ENCODE measurements at places on chromosomes 5 and 9.

DNA sequence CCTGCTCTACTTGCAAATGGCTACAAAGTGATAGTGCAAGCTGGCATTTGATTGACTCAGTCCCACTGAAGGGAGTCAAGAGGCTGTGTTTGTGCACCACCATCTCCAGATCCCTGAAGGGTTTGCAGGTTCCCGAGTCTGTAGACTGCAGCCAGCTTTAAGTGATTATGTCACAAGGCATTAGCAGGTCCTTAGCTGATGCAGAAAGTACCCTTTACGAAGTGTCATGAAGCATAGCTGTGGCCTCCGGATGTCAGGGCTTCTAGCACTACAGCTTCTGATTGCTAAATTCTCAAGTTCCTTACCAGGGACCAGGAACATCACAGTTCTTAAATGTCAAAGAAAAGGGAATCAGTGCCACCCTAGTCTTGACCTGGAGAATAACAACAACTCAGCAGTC lies 311.3 kb upstream of the TRPC7 start:
- no peak for DNase-seq

DNA sequence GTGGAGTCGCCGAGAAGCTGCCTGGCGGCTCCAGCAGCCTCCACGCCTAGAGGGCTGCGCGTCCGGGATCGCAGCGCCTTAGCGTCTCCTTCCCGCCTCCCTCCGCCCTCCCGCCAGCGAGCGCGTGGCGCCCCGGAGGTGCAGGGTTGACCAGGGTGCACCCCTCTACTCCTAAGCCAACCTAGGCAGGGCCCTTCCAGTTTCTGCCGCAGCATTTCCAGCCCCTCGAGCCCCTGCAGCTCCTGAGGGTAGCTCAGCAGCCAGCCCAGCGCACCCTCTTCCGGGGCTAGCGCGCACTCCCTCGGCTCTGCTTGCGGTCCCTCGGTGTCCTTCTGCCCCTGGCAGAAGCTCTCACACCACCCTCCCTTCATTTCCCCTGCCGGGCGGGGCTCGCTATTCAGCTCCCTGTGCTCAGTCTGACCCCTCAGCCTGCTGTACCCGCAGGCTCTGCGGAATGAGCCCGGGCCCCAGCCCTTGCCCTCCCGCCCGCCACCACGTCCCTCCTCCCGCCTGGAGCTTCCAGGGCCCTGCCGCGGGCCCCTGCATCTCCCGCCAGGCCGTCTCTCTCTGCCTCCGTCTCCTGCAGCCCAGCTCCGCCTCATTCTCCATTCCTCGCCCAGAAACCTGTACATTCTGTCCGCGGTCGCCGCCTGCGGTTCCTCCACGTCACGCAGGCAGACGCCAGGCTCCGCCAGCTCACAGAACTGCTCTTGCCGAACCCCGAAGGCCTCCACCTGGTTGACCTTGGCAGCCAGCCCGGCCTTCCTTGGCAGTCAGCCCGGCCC lies 61.8 kb downstream of the SPATA31C2 start:
- peak; percentile 62 for DNase-seq

- no peak for DNase-seq
These were observed 11.4 kb downstream of the CHD1 start for GRCh38 chr5:98917433-98917832.

- peak; percentile 19 for DNase-seq
These were observed 191.9 kb upstream of the SEMA6A start for GRCh38 chr5:116766470-116766947.

GRCh38 chr5:154997746-154998145 lies 15.8 kb upstream of the KIF4B start:
- DNase-seq, result no peak

- DNase-seq, result peak; percentile 31
These were observed 24.8 kb upstream of the IL6ST start for GRCh38 chr5:56019306-56020272.

- DNase-seq, result no peak
These were observed 51.1 kb upstream of the FANCC start for GRCh38 chr9:95368377-95369160.

GRCh38 chr5:10489810-10490426 lies 48.2 kb downstream of the ROPN1L start:
- peak; percentile 76 for DNase-seq

DNA sequence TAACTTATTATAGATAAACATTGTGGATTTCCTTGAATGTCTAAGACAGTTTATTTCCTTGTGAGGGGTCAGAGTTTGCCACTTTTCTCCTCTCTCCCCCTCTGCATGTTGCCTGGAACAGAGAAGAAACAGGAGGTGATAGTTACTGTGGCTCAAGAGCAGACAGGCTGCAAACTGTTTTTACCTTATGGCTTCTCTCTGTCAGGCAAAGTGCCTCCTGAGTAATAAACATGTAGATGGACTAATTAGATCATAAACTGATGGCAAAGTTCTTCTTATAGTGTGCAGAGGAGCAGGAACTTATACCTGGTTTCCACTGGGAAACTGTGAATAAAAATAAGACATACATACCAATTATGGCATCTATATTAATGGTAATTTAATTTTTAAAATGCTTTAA lies 133.1 kb upstream of the CDH12 start:
- no peak for DNase-seq

DNA sequence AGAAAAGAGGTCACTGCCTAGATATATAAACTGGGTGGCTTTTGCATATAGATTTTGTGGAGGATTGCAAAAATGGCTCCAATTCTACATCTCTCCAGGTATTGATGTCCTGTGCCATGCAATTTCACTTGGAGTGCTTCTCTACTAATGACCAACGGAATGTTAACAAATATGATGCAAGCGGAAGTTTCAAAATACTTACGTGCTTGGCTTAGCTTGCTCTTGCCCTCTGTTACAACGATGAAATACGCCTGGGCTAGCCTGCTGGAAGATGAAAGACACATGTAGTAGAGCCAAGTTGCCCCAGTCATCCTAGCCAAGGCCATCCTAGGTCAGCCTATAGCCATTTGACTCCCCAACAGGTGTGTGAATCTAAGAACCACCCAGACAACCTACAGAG lies 3.6 kb upstream of the POC5 start:
- DNase-seq, result peak; percentile 33

- DNase-seq, result peak; percentile 8
These were observed 64.9 kb downstream of the DOCK2 start for GRCh38 chr5:169701910-169702451.

GRCh38 chr5:179413086-179413690 lies 67.9 kb upstream of the ADAMTS2 start:
- DNase-seq, result no peak

GRCh38 chr5:117889596-117889995 lies 1098.8 kb downstream of the DTWD2 start:
- DNase-seq, result peak; percentile 50

- no peak for DNase-seq
These were observed 200.2 kb downstream of the SPATA31D1 start for GRCh38 chr9:82188817-82189216.

GRCh38 chr5:160843240-160843639 lies 8.8 kb downstream of the ATP10B start:
- DNase-seq, result peak; percentile 8

DNA sequence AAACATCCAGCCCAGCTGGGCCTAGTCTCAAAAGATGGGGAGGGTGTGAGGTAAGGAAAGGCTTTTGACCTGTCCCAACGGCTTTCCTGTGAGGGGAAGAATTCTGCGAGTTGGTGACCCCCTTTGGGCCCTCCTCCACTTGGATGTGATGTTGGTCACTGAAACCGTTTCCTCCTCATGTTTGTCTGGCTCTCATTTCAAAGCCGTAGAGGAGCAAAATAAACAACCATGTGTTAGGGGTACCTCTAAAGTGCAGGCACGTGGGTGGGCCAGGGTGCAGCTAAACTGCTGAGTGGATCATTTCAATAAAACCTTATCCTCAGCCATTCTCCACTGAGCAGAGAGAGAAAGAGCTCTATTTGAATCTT lies 84.3 kb upstream of the MELK start:
- DNase-seq, result no peak

- DNase-seq, result peak; percentile 2
These were observed 423.6 kb downstream of the IRX1 start for GRCh38 chr5:4019009-4019769.

DNA sequence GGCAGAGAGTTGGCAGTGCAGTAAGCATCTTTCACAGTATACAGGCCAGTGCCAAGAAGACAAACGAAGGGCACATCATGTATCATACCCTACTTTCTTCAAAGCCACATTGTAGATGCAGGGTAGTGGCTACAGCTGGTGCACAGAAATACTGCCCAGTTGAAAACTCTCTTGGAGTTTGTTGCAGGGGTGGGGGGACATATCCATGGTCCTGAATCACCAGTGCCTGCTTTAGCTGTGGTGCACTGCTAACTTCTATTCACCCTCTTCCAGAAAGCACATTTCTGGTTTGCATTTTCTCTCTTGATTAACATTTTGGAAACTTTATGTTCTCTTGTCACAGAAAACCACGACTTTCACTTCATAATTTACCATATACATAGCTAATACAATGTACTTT lies 196.6 kb downstream of the PAPPA start:
- no peak for DNase-seq

GRCh38 chr5:134840811-134841210 lies 5.0 kb upstream of the C5orf24 start:
- DNase-seq, result no peak

- DNase-seq, result no peak
These were observed 362.0 kb upstream of the CDH10 start for GRCh38 chr5:25006734-25007133.

DNA sequence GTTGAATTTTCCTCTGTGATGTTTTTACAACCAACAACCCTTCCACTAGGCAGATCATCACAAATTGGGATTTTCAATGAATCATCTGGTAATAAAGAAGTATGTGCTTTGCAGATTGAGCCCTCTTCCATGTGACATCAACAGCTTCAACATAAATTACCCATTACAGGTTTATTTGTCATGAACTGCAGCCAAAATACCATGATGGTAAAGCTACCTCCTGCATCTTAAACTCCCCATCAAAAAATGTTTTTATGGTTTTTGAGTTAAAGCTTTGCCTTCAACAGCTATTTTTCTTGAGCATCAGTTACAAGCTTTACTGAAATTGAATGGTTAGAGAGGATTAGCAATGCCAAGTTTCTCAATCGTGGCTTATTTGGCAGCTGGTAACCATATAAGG lies 211.4 kb upstream of the TUSC1 start:
- DNase-seq, result no peak

- no peak for DNase-seq
These were observed 266.0 kb upstream of the ZNF462 start for GRCh38 chr9:106596984-106597383.

DNA sequence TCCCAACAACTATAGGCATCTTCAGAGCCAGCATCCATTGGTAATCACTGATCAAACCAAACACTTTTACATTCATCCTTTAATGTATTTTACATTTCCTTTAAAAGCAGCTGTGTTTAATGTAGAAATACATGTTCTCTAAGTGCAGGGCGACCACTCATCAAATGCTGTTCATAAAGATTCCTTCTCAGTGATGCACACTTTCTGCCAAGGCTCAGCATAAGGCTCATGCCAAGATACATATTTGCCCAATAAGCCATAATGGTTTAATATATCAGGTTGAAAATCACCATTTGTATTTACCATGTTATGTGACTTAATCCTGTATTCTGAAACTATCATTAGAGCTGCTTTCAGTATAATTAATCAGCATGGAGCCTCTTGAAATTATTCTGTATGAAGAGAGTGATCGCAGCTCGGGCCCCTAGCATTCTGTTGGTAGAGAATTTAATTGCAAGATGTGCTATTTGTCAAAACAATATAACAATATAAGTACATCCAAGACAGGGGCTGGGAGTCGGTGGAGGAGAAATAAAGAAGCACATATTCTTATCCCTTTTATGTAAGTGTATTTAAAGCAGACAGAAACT lies 267.5 kb downstream of the EBF1 start:
- DNase-seq, result no peak

DNA sequence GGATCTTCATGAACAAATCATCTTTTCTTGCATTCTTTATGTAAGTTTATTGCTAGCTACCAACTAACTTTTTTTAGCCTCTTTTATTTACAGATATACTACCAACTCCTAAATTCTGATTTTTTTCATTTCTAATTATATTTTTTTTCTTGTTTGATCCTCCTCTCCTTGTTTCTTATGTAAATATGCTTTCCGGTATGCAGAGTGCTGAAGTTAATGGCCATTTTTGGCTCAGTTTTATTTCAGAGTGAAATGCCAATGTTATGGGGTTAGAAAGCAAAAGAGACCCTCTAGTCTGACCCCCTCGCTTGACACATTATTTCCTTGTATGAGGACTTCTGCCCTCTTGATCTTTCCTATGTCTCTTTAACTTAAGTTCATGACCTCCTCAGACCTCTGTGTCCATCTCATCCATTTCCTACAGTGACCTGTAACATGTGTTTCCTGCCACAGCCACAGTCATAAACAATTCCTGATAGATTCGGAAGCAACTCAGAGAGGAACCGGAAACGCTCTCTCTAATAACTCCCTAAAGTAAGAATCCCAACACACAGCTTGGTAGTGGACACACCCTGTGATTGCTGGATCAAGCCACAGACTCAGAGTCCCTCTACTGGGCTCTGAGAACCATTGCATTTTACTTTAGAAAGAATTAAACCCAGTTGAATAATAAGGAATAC lies 42.9 kb upstream of the AFAP1L1 start:
- DNase-seq, result peak; percentile 81

DNA sequence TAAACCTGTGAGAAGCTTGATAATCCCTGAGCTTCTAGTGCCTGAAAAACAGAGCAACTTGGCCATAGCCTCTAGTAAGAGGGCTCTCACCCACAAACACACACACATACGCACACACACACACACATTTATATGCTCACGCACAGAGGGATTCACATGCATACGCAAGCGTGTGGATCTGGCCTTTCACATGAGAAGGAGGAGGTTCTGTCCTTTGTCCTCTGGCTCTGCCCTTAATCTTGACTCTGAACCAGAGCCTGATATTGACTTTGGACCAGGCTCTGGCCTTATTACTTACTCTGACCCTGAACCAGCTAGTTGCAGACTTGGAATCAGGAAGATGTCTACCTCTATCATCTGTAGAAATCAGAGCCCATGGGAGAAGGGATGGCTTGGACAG lies 10.0 kb upstream of the P4HA2 start:
- no peak for DNase-seq

DNA sequence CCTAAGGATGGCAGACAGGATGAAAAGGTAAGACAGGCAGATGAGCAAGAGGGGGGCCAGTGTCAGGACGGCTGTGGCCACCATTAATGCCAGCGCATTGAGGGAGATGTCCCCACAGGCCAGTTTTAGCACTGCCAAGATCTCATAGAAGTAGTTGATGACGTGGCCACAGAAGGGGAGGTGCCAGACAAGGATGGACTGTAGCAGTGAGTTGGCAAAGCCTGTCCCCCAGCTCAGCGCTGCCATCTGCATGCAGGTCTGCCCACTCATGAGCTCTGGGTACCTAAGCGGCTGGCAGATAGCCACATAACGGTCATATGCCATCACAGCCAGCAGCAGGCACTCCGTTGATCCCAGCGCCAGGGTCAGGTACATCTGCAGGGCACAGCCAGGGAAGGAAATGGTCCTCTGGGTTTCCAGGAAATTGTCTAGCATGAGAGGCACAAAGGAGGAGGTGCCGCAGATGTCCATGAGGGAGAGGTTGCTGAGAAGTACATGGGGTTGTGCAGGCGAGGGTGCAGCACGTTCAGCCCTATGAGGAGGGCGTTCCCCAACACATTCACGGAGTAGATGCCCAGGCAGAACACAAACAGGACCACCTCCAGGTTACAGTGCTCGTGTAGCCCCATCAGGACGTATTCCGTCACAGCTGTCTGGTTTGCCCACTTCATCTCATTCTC lies 10.8 kb downstream of the OR13J1 start:
- peak; percentile 47 for DNase-seq

- DNase-seq, result no peak
These were observed 399.1 kb downstream of the MAN2A1 start for GRCh38 chr5:110088676-110089436.
